Tongue (tissue), 3 donors: ENCODE measurements at places on chromosomes 2 and 18. TPM values are rescaled to one million over a fixed set of nuclear protein-coding genes. Genes with fewer than 3 reads are reported as not detected.

Gene KLHL30
- 58.4 TPM for total RNA-seq

Gene TRIM43
- total RNA-seq, result not detected

Gene HRH4
- 0.21 TPM for total RNA-seq

Gene ASB3
- 26.1 TPM for total RNA-seq

Gene FBXO48
- 0.82 TPM for total RNA-seq

Gene AGXT
- total RNA-seq, result not detected

Gene MAL
- total RNA-seq, result 16.9 TPM

Gene MEIS1
- 72.7 TPM for total RNA-seq

Gene INHBB
- 2.8 TPM for total RNA-seq

Gene CCBE1
- 5.3 TPM for total RNA-seq

Gene SPC25
- 3.4 TPM for total RNA-seq

Gene UGT1A5
- 0.51 TPM for total RNA-seq

Gene MRO
- 0.21 TPM for total RNA-seq

Gene UGT1A8
- total RNA-seq, result 0.31 TPM

Gene AQP12B
- not detected for total RNA-seq

GRCh38 chr18:58251416-58251815 is 207.4 kb downstream of the NEDD4L start:
- DNase-seq, result no peak

GRCh38 chr2:205902041-205902899 is 183.7 kb downstream of the INO80D start:
- peak; percentile 33 for DNase-seq

DNA sequence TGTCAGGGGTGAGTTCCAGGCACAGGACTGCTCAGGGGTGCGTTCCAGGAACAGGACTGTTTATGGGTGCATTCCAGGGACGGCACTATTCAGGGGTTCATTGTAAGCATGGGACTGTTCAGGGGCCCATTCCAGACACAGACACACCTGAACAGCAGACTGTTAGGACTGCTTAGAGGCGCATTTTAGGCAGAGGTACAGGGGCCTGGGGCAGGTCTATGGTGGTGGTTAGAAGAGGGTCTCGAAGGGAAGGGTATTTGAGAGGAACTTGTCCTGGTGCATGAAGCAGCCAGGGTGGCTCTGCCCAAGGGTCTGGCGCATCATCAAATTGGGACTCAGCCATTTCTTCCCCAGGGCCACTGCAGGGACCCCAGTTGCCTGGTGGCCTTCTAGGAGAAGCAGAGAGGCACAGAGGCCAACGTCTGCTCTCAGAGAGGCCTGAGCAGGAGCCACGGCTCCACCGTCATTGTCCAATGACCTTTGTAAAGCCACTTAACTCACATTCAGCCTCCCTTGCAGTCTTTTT is 14.8 kb upstream of the MLPH start:
- no peak for DNase-seq

- DNase-seq, result no peak
Measured at GRCh38 chr2:1130922-1131321, 180.3 kb downstream of the SNTG2 start.

- DNase-seq, result no peak
Measured at GRCh38 chr2:228433721-228434120, 252.2 kb upstream of the SPHKAP start.

DNA sequence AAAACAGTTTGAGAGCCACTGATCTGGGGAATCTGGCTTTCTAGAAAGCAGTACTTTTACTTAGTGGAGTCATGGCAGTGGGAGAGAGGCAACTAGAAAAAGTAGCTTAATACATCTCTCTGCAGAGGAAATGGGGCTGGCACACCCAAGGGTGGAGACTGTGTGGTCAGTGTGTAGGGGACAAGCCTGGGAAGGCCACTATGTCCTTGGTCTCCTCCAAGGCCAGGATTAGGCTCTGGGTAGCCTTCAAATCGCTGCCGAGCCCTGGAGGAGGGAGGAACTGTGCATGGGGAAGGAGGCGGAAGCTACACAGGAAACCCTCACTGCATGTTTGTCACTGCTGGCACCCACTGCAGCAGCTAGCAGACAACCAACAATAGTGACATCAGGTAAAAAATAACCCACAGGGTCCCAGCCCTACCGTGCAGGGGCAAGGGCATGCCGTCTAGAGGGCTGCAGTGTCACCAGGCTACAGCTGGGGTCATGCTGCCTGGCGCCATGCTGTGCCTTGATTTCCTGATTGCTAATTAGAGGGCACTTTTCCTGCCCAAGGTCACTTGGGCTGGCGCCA is 34.8 kb downstream of the LBH start:
- DNase-seq, result no peak

DNA sequence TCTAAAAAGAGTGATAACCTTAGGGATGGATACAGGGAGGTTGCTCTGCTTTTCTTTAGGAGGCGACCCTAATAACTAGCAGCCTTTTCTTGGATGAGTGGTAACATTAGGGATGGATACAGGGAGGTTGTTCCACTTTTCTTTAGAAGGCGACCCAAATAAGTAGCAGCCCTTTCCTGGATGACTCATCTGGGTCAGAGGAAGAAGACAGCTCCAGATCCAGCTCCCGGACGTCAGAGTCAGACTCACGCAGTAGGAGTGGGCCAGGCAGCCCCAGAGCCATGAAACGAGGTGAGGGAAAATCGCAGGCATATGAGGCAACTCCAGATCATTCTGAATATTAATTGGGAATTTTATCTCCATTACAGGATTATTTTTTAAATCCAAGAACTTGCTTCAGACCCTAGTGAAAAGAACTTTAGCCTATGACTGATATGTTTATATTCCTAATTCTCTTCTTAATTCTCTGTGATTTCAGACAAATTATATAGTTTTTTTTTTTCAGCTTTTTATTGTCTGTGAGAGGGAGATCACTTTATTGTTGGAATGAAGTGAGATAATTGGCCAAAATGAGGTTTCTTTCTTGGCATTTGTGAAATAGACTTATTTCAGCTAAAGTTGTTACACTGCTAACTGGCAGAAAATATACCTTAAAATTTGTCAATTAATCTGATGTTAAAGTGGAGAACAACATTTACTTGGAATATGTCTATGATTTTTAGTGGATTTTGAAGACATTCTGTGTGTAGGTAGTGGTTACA is 31.2 kb upstream of the C1GALT1C1L start:
- no peak for DNase-seq

- no peak for DNase-seq
Measured at GRCh38 chr2:176205126-176205525, 16.7 kb downstream of the HOXD1 start.

DNA sequence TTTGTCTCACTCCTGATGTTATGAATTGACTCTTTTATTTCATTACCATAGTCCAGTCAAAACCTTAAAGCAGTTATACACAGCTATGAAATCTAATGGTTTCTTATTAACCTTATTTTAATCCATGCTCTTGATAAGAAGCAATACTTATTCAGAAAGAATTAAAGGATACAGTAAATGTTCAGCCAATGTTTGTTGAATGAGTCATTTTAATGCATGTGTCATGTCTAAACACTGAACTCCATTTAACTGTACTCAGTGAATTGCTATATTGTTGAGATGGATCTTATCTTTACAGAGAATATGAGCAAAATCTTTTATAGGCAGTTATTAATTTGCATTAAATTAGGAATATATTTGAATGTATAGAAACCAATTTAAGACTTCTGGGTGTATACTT is 135.1 kb upstream of the TFPI start:
- no peak for DNase-seq

DNA sequence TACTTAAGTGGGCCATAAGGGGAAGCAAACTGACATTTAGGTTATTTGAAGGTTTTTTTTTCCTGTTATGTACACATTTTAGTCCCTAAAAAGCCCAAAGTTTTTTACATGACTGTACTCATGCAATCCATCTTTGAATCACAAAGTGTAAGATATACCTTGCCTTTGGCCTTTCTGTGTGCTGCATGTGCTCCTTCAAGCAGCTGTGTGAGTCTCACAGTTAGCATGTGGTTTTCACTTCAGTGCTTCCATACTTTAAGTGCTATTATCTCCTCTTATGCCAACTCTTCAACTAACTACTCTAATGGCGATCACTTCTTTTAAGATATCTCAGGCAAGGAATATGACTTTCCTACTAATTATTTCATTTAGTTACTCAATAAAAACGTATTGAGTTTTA is 597.1 kb upstream of the ACVR2A start:
- no peak for DNase-seq

GRCh38 chr2:10919771-10920621 is 8.3 kb downstream of the KCNF1 start:
- no peak for DNase-seq

- DNase-seq, result no peak
Measured at GRCh38 chr18:77065221-77065981, 67.2 kb downstream of the MBP start.

DNA sequence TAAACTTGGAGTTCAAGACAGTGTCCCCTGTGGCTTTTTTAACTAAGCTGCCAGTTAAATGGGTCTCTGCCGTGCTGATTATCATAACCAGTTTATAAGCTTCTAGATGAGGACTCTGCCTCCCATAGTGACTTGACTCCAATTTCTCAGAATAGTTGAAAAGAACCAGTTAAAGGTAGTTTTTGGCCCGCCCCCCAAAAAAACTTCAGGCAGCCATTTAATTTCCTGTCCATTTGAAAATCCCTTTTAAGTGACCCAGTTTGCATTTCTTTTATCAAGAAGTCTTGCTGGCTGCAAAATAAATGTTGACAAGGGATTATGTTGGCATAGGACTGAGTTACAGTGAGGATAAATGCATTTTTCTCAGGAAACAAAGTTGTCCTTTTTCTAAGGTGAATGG is 2.3 kb downstream of the SLC20A1 start:
- no peak for DNase-seq

GRCh38 chr2:12320991-12321641 is 395.6 kb upstream of the TRIB2 start:
- DNase-seq, result peak; percentile 79

- no peak for DNase-seq
Measured at GRCh38 chr2:5751873-5752482, 59.8 kb downstream of the SOX11 start.

GRCh38 chr2:208072250-208072892 is 47.0 kb upstream of the PLEKHM3 start:
- peak; percentile 77 for DNase-seq

DNA sequence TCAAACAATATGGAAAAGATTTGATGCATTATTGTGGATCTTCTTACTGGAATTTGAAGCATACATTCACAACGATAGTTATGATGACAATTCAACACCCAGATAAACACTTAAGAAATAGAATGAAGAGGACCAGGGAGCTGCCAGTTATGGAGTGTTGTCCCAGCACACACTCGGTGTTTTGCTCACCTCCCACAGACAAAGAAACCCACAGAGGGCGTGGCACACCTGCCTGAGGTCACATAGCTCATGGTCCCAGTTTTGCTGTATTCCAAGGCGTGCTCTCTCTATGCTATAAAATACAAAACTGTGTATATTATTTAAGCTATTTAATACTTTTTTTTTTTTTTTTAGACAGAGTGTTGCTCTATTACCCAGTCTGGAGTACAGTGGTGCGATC is 31.1 kb downstream of the EFR3B start:
- no peak for DNase-seq

DNA sequence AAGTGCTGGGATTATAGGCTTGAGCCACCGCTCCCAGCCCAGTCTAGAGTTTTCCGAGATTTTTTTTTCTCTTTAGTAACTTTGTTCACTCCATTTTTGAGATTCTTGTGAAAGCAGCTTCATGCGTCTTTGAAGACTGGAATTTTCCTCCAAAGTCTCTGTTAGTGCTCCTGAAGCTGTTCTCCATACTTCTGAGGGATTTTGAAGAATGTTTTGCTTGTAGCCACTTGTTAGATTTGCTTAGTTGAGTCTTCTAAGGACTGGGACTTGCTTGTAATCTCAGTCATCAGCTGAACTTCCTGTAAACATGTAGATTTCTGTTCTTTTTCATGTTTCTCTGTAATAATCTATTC is 234.3 kb downstream of the MYCN start:
- DNase-seq, result no peak

GRCh38 chr18:6885992-6886796 is 156.7 kb downstream of the ARHGAP28 start:
- DNase-seq, result peak; percentile 96

- no peak for DNase-seq
Measured at GRCh38 chr2:55090702-55091101, 40.5 kb upstream of the RTN4 start.

DNA sequence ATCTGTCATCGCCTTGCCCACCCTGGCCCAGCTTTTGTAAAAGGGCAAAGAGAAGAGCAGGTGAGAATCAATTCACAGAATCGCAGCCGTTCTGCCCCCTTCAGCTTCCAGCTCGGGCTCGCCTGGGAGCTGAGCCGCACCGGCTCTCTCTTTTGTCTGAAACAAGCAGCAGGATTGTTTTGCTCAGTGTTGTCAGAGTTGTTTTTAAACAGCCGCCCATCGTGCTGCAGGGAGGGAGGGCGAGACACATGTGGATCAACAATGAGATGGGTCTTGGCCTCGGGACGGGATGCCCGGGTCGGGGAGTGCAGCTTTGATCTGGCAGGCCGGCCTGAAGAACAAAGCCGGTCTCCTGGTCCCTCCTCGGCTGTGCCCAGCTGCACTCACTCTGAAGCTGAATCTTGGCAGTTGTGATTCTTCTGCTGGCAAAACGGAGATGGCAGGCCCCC is 39.7 kb upstream of the HDAC4 start:
- peak; percentile 70 for DNase-seq

DNA sequence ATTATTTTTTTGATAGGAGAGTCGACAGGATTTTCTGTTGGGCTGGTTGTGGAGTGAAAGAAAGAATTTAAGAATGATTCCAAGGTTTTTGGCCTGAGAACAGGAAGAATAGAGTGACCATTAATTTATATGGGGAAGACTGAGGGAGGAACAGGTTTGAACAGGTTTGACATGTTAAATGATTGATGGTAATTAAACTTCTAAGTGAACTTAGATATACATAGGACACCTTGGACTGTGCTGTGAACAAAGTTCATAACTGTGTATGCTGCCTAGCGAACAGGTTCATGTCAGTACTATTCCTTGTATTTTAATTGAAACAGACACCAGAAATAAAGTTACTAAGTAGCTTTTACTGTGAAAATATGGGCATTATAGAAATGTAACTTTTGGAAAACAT is 212.0 kb downstream of the SPAG16 start:
- DNase-seq, result no peak

- no peak for DNase-seq
Measured at GRCh38 chr2:85712336-85712735, 18.2 kb downstream of the GNLY start.

- DNase-seq, result no peak
Measured at GRCh38 chr2:150517951-150518680, 30.6 kb upstream of the RND3 start.

GRCh38 chr18:195651-196050 is 37.3 kb downstream of the USP14 start:
- no peak for DNase-seq

DNA sequence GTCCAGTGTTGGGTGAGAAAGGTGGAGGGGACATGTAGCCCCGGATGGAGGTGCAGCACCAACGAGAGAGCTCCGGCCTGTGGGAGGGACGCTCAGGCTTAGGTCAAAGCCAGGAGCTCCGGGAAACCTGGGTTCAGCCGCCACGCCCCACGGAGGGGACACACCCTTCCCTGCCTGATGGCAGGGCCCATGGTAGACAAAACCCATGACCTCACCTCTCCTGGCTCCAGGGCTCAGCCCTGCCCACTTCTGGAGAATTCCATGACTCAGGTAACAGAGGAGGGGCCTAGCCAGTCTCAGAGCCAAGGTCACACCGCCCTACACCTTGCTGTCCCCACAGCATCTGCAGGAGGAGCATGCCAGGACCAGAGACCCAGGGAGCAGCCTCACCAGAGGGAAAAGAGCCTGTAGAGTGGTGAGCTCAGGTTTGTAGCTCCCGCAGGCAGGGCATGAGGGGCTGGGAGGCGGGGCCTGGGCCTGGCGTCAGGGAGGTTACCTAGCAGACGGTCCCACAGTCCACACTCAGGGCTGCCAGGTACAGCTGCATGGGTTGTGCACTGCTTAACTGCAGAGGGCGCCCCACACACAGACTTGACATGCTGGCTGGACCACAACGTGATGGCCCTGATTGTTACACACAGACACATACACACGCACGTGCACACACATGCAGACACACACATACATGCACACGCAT is 70.8 kb upstream of the SMAD7 start:
- DNase-seq, result peak; percentile 28
